ENCODE measurements at places on chromosomes 4 and X. TPM values are rescaled to one million over a fixed set of nuclear protein-coding genes. Genes with fewer than 3 reads are reported as not detected.

The TGIF2LX gene
- not detected for total RNA-seq

The CCDC110 gene
- 0.93 TPM for total RNA-seq

The EMD gene
- 73.5 TPM for total RNA-seq

The EDA2R gene
- 2.0 TPM for total RNA-seq

The TBL1X gene
- 13.9 TPM for total RNA-seq

The REPS2 gene
- total RNA-seq = 0.94 TPM

The CTAG1B gene
- total RNA-seq = not detected

The PHOX2B gene
- not detected for total RNA-seq

The GRIA3 gene
- under 0.01 TPM for total RNA-seq
